Naive thymus-derived CD4-positive, alpha-beta T cell (primary cell): ENCODE measurements at places on chromosomes 4 and X.

GRCh38 chrX:148311544-148311943, 188.9 kb upstream of the AFF2 start:
- no peak for DNase-seq

DNA sequence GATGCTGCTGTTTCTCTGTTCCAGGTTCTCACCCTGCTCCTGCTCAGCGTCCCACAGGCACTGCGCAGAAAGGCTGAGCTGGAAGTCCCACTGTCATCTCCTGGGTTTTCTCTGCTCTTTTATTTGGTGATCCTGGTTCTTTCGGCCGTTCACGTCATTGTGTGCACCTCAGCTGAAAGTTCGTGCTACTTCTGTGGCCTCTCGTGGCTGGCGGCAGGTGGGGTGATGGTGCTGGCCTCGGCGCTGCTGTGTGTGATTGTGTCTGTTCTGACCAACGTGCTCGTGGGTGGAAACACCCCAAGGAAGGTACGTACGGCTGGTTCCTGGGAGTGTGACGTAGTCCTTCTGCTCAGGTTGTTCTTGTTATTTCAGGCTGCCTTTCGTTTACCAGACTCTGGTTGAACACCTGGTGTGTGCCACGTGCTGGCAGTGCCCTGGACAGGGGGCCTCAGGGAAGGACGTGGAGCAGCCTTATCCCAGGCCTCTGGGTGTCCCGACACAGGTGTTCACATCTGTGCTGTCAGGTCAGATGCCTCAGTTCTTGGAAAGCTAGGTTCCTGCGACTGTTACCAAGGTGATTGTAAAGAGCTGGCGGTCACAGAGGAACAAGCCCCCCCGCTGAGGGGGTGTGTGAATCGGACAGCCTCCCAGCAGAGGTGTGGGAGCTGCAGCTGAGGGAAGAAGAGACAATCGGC, 22.8 kb downstream of the PIGG start:
- no peak for DNase-seq

GRCh38 chrX:130878350-130879341, 24.4 kb downstream of the ENOX2 start:
- DNase-seq, result no peak

GRCh38 chr4:163598028-163598427, 103.5 kb downstream of the TMA16 start:
- DNase-seq, result no peak
